ENCODE measurements at places on chromosomes 2 and 18.

GRCh38 chr18:57559314-57559713 lies 27.2 kb downstream of the FECH start:
- DNase-seq, result no peak

DNA sequence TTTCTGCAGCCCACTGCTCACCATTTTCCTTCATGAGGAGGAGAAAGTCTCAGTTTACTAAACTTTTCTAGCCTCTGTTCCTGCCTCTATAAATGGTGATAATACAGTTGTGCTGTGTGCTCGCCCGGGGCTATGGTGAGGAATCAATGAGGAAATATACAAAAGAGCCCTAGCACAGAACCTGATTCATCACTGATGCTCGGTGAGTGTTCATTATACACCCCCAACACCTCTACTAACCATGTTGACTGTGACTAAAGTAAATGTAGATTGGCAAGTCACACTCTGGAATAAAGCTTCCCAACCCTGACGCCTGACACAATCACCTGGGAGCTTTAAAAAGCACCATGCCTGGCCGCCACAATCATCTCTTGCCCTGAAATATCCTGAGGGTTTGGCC lies 118.8 kb upstream of the CYP1B1 start:
- no peak for DNase-seq

GRCh38 chr2:158931572-158931971 lies 36.9 kb upstream of the TANC1 start:
- DNase-seq, result no peak

DNA sequence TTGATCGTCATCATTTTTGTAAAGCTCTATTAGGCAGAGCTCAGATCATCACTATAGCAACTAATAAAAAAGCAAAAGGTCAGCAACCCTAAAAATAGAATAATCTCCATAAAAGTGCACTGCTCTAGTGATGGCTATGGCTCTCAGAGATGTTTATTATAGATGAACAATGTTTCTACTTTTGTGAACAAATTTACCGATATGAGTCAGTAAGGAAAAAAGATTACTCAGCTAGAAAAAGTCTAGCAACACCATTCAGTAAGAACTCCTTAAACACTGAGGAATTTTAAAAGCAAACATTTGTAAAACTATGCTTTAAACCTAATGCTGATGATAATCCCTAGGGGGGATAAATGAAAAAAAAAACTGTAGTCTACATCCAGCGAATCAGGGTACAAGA lies 69.6 kb downstream of the ACVR1C start:
- no peak for DNase-seq

DNA sequence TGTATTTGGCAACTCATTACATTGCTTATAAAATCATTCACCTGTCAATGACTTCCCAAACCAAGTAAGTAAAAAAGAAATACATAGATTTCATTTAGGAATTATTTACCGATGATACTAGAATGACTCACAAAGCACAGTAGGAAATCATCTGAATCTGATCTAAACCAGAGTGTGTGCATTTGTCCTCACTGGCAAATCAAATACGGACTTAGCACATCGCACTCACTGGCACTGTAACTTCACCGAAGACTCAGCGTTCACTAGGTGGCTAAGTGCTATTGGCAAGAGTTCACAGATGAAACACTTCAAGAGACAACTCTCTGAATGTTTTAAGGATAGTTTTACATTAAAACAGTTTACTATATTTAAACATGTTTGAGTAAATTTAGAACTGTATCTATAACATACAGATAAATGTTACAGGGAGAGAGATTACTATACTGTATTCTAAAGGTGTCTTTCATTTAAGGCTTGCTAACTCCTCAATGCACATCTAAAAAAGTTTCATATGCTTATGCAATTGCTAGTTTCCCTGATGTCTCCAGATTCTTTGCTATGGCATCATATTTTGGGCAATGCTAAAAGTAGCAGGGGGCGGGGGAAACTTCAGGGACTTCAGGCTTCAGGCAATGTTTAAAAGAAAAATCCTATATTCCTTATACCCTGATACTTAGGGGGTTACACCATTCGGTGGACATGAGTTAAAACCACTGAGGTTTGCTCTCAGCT lies 48.8 kb downstream of the STK39 start:
- DNase-seq, result no peak

GRCh38 chr18:33560686-33561370 lies 17.2 kb upstream of the ASXL3 start:
- peak; percentile 45 for DNase-seq

DNA sequence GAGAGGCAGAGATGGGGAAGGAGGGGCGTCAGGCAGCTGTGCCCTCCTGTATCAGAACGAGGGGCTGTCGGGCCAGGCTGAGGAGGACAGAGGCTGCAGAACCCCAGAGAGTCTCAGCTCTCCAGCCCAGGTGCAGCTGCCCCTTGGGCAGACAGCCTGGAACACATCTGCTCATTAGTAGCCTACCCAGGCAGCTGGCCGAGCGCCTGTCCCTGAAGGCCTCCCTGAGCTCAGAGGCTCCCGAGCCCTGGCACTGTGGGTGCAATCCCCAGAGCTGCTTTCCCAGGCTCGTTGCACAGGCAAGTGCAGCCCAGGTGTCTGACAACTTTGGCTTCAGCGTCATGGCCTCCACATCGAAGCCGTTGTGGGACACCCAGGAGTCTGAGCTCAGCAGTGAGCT lies 13.1 kb upstream of the TMEM185B start:
- no peak for DNase-seq

DNA sequence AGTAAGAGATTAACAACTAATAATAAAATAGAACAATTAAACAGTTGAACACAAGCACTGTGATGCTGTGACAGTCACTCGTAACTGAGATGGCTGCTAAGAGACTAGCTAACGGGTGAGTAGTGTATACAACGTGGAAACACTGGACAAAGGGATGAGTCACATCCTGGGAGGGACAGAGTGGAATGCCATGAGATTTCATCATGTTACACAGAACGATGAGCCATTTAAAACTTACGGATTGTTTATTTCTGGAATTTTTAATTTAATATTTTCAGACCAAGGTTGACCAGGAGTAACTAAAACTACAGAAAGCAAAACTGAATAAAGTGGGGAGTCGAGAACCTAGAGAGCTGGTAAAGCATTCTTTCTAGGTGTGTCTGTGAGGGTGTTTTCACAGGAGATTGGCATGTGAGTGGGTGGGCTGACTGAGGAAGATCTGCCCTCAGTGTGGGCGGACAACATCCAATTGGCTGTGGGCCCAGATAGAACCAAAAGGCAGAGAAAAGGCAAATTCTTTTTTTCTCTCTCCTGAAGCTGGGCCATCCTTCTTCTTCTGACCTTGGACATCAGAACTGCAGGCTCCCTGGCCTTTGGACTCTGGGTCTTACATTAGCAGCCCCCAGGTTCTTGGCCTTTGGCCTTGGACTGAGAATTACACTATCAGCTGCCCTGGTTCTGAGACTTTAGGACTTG lies 14.6 kb downstream of the TMSB10 start:
- DNase-seq, result no peak

GRCh38 chr2:182971820-182972547 lies 66.3 kb downstream of the NCKAP1 start:
- DNase-seq, result no peak

GRCh38 chr2:37764739-37765138 lies 93.3 kb upstream of the CDC42EP3 start:
- no peak for DNase-seq

- DNase-seq, result no peak
Observed at GRCh38 chr2:19899985-19900930, 1.5 kb downstream of the TTC32 start.

All from GDM1 (cell line).